Regular cardiac myocyte (primary cell): ENCODE measurements at places on chromosomes 5 and 9. TPM values are rescaled to one million over a fixed set of nuclear protein-coding genes. Genes with fewer than 3 reads are reported as not detected.

ADCY2 gene
- not detected in 2 replicates for total RNA-seq

CA9 gene
- total RNA-seq: 0.38 and 2.8 TPM in 2 replicates

TMEM252 gene
- total RNA-seq: not detected in 2 replicates

PCDHB9 gene
- total RNA-seq: under 0.01 and 0.56 TPM in 2 replicates

BRD3OS gene
- total RNA-seq: 13.0 and 14.0 TPM in 2 replicates

DDX4 gene
- total RNA-seq: 0.28 TPM in 1 of 2 replicates, not detected in the other
